ENCODE measurements at places on chromosomes 2 and 18. TPM values are rescaled to one million over a fixed set of nuclear protein-coding genes. Genes with fewer than 3 reads are reported as not detected.

Gene TNFRSF11A
- 1.5 TPM for total RNA-seq

Gene CLEC4F
- not detected for total RNA-seq

Gene MALT1
- 8.1 TPM for total RNA-seq

Gene RFTN2
- total RNA-seq = 25.6 TPM

Gene GKN2
- not detected for total RNA-seq

Gene ADD2
- 0.06 TPM for total RNA-seq

Measured in aortic smooth muscle cell (primary cell).